ENCODE measurements at places on chromosomes 2 and 18. TPM values are rescaled to one million over a fixed set of nuclear protein-coding genes. Genes with fewer than 3 reads are reported as not detected.

PIAS2 gene
- 21.2 TPM for total RNA-seq

TUBA3E gene
- total RNA-seq: not detected

TTLL4 gene
- total RNA-seq: 7.1 TPM

MGAT4A gene
- total RNA-seq: 0.87 TPM

DCDC2C gene
- total RNA-seq: not detected

All from uterine smooth muscle cell (primary cell).